Right forelimb (tissue), 1 donor: ENCODE measurements at places on chromosomes 5 and 9.

DNA sequence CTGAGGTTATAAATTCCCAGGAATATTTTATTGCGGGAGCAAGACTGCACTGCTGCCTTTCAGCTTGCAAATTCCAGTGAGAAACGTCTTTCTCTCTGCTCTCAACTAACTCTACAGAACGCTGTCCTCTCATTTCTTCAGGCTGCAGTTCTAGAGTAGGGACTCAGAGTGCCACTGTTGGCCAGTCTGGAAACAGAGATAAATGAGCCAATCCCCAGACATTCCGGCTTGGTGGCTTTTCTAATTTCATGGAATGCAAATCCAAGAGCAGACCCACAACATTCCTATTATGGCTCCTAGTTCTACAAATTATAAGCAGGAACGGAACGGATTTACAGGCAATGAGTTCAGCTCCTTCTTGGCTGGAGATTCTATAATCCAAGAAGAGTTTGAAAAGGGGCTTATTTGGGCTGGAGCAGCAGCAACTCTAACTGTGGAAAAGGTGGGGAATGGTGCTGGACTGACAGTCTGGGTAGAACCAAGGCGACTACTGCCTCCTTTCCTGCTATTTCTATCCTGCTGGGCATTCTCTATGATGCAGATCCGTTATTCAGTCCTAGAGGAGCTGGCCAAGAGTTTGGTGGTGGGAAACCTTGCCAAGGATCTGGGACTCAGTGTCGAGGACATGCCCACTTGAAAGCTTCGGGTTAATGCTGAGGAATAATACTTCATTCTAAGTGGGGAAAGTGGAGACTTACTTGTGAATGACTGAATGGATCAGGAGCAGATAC, 9.3 kb downstream of the PCDHGA12 start:
- DNase-seq: no peak

DNA sequence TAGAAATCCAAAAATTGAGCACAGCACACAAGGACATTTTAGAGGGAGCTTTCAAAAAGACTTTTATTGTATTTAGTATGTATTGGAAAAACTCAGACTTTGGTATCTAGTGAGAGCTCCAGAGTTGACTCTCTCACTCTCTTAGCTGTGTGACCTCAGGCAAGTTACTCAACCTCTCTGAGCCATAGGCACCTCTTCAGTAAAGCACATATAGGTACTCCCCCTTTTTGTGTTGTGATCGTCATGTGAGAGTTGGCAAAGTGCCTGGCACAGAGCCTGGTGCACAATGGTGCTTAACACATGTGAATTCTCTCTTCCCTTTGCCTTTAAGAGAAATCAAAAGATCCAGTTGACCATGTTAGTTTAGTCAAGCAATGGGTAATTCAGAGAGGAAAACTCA, 186.2 kb downstream of the TMEM38B start:
- no peak for DNase-seq

- DNase-seq: no peak
These were observed 269.1 kb downstream of the RFX3 start for GRCh38 chr9:3256571-3257330.

- DNase-seq: no peak
These were observed 2.7 kb upstream of the PCBD2 start for GRCh38 chr5:134902071-134902801.

DNA sequence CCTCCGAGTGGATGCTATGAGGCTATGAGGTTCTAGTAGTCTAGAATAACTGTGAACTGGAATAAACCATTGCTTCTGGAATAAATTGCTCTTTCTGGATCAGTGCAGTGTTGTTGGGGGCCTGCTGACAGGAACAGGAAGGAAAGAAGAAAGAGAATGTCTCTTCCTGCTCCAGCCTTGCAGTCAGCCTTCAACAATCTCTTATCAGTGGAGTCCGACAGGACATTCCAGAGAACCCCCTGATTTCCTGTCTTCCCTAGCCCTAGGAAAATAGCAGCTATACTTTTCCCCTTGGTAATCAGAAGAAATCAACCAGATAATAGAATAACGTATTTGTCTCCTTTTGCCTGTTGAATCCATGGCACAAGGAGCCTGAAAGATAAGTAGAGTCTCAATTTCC, 55.4 kb downstream of the WDR36 start:
- no peak for DNase-seq

GRCh38 chr5:180143656-180144364, 65.2 kb downstream of the RASGEF1C start:
- no peak for DNase-seq

DNA sequence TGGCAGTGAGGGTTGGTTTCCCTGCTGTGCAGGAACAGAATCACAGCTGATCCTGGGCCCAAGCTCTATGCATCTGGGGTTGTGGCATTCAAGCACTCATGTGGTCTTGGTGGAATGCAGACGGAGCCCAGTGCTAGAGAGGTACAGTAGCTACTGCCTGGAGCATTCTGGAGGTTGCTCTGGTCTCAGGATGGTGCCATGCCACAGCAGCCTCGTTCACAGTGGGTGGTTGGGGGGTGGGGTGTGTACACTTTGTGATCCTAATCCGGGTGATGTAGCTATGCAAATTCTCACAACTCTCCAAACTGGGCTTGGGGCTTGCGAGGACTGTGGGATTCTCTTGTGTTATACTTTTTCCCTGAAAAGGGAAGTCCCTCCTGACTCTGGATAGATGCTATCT, 45.2 kb downstream of the FGD3 start:
- DNase-seq: no peak

DNA sequence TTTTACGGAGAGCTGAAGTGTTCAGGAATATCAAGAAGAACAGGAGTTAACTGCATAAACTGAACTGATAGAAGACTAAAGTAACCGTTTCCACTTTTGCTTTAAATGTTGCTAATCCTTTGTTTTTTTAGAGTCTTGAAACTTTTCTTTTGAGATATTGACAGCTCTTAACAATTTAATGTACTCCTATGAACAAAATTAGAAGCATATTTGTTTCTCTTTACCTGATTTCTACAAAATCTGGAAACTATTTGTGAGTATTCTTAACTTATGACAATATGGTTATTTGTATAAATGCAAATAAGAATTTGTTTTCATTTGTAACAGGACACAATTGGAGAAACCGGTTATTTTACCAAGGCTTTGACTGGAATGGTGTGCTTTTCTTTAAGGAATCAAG, 89.5 kb upstream of the FAM120A start:
- DNase-seq: no peak

- no peak for DNase-seq
These were observed 442.0 kb downstream of the DMRT2 start for GRCh38 chr9:1492156-1492555.

- DNase-seq: no peak
These were observed 63.1 kb upstream of the RETREG1 start for GRCh38 chr5:16679863-16680262.

DNA sequence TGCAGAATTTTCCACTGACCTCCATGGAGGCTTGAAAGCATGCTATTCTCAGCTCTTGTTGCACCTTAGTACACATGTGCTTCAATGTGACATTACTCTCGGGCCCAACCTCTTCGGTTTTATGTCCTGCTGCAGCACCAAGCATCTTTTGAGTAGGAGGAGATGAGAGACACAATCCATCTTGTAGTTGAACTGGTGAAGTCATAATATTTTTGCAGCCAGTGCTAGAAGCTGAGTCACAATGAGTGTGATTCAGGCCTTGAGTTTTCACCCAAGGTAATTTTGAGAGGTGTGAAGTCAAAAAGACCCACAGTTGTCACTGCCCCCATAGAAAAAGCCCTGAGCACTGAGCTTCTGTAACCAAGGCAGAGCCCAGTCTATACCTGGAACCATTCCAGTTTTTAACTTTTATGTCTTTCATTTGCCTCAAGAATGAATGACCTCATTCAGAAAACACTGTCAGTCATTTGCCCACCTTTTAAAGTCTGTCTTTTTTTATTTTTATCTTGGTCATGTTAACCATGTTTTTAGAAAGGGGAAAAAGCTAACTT, 117.7 kb downstream of the ZNF462 start:
- no peak for DNase-seq

GRCh38 chr5:177553671-177554429, 513 bp downstream of the FAM193B start:
- DNase-seq: peak; percentile 64

DNA sequence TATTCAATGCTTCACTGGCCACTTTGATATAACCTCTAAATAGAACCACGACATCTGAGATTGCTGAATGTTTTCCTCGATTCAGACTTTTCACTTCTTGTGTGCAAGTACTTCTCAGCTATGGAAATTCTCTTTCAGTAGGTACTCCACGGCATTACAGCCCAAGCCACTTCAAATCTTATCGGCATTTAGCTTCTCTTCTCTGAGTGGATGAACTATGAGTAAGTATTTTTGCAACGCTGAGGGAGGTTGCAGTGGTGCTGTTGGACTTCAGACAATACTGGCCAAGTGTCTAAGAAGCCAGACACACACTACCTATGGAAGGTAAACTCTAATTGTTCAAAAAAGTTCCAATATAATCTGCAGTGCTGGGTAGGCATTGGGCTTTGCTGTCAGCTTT, 60.1 kb downstream of the FBN2 start:
- DNase-seq: no peak

DNA sequence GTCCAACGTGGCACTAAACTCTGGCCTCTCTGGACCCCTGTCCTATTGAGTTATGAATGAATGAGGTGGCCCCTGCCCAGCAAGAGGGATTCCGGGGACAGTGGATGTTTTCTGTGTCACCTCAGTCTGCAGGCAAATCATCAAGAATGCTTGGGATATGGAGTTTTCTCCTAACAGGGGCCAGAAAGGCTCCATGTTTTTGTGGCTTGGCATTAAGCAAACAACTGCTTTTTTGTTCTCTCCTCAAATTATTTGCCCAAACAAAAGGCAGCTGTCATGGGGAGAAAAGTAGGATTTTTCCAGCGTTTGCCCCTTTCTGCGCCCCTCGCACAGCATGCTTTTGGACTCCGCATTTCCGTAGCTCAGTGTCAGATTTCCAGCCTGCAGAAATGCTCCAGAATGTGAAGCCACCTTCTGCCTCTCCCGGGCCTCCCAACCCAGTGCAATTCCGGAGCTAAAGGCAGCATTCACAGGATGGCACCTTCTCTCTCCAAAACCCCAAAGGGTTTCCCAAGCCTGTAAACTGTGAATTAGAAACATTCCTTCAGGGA, 553.3 kb downstream of the CCDC171 start:
- DNase-seq: peak; percentile 72

DNA sequence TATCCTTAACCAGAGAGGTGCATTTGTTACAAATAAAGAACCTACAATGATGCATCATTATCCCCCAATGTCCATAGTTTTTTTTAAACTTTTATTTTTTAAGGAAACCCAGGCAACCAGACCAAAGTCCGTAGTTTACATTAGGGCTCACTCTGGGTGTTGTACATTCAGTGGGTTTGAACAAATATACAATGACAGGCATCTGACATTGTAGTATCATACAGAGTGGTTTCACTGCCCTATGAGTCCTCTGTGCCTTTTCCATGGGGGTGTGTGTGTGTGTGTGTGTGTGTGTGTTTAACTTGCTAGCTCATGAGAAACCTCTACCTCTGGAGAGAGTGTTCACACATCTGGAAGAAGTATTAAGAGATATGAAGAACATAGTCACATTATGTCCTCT, 141.5 kb downstream of the KDM4C start:
- no peak for DNase-seq

DNA sequence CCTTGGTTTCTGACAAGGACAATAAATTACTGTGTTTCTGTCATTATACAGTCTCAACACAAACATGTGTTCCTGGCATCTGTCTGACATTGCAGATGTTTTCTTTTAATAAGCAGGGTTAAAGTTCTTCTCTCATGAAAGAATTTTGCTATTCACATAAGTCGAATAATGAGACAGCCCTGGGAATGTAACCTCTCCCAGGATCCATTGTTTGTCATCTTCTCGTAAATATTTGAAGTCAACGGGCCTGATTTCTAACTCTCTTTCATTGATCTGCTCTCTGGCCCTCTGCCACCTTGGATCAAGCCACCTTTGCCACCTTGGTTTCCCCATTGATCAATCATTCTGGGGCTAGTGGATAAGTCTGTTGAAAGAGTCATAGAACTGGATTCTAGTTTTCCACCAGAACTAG, 12.9 kb upstream of the CAST start:
- no peak for DNase-seq

GRCh38 chr5:109146591-109146990, 263.2 kb downstream of the PJA2 start:
- no peak for DNase-seq

DNA sequence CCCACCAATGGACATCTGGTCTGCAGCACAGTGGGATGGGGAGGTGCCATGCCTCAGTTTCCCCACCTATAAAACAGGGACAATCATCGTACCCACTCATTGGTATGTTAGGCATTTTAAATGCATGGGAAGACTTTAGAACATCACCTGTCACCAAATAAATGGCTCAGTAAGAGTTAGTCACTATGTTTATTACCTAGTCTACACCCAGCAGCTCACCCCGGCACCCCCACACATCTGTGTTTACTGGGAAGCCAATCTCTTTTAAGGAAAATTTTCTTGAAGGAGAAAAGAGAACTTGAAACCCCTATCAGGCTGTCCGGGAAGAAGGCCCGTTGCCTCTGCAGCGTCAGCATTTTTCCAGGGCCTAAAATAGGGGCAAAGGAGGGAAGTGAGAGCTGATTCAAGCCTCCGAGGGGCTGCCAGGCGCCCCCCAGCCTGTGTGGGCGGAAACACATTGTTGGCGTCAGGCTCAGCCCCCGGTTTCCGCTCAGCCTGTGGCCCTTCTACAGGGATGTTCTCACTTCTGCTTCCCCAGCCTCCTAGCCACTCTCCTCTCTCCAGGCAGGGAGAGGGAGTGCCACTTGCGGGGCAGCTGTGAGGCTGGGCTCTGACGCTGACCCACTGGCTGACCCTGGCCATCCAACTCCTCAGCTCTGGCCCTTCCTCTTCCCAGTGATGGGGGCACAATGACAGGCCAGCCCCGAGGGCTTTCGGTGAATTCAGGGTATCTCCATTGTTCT, 4.6 kb downstream of the CSF1R start:
- DNase-seq: peak; percentile 66

GRCh38 chr5:177520916-177521513, 4.3 kb upstream of the DDX41 start:
- no peak for DNase-seq

GRCh38 chr5:87081511-87082372, 185.9 kb upstream of the RASA1 start:
- DNase-seq: no peak

GRCh38 chr5:118776755-118777154, 211.6 kb downstream of the DTWD2 start:
- no peak for DNase-seq

DNA sequence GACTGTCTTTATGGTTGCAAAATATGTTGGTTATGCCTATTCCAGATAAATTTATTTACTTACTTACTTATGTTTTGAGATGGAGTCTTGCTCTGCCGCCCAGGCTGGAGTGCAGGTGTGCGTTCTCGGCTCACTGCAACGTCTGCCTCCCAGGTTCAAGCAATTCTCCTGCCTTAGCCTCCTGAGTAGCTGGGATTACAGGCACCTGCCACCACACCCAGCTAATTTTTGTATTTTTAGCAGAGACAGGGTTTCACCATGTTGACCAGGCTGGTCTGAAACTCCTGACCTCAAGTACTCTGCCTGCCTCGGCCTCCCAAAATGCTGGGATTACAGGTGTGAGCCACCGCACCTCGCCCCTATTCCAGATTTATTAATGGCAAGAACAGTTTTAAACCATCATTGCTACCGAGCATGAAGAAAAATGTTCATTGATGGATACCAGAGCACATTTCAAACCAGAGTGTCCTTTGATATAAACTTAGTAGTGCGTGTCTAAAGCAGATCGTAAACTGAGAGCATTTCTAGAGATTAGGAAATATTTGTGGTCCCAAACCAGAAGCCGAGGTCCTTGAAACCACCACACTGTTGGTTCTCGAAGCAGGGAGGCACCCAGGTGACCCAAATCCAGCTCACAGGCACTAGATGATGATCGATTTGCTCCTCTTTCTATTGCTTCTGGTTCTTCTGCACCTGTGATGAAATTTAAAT, 85.2 kb downstream of the GRAMD2B start:
- no peak for DNase-seq
